ENCODE measurements at places on chromosomes 6 and 20.
A peak's percentile ranks its signal among the peaks of the same experiment; 100 is the strongest.

- DNase-seq = peak; percentile 93
Measured at GRCh38 chr6:42782689-42783176, 881 bp downstream of the BICRAL start.

- DNase-seq = no peak
Measured at GRCh38 chr6:148817689-148818088, 70.9 kb downstream of the UST start.

- no peak for DNase-seq
Measured at GRCh38 chr20:38919683-38920082, 6.5 kb upstream of the FAM83D start.

GRCh38 chr6:88177961-88178464, 11.9 kb upstream of the CNR1 start:
- peak; percentile 5 for DNase-seq
